Ascending aorta (tissue), 2 donors: ENCODE measurements at places on chromosomes 12 and 14.

- DNase-seq = no peak
- no peak overlapping the region for H3K4me3 ChIP-seq
- no peaks in the 10 kb centered on the region for H3K4me1 ChIP-seq
- H3K36me3 ChIP-seq = no peaks in the 10 kb centered on the region
- H3K27ac ChIP-seq = peak overlapping the region; percentile 6
Observed at GRCh38 chr12:10097521-10097920, 1.3 kb downstream of the CLEC1A start.

DNA sequence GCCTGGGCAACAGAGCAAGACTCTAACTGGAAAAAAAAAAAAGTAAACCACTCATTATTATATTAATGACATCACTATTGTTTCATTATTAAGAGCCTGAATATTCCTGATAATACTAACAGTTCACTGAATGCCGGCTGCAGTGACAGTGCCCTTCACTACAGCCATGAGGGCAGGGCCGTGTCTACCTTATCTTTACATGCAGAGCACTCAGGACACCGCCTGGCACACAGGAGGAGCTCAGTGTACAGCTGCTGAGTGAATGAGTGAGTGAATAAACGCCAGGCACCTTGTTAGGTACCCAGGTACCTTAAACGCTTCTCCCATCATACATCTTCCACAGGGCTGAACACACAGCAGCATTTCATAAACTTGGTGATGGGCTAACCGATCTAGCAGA is 23.2 kb downstream of the ZFYVE1 start:
- no peak for DNase-seq
- no peak overlapping the region for H3K27ac ChIP-seq
- no peaks in the 10 kb centered on the region for H3K27me3 ChIP-seq
- peaks cover 16% of the 10 kb centered on the region for H3K36me3 ChIP-seq

DNA sequence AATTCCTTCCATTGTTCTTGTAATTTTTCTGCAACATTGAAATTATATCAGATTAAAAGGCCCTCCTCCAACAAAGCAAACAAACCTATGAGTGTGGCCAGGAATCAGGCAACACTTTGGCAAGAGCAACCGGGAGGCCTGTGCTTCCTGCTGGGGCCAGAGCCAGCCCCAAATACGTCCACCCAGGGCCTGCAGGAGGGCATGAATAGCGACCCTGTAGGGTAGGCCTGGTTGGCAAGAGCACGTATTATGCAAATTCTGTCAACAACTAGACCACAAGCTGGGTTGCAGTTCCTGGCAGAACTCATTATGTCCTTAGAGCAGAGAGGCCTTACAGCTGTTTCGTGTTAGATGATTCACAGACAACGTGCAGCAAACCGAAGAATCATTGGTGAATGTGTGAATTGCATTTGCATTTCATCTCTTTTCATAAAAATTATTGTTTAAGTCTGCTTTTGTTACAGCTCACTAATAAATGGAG is 26.9 kb upstream of the LGALS3 start:
- peak overlapping the region; percentile 84 for H3K27ac ChIP-seq
- no peaks in the 10 kb centered on the region for H3K36me3 ChIP-seq
- H3K27me3 ChIP-seq = no peaks in the 10 kb centered on the region
- DNase-seq = peak; percentile 86
- H3K4me3 ChIP-seq = no peak overlapping the region

DNA sequence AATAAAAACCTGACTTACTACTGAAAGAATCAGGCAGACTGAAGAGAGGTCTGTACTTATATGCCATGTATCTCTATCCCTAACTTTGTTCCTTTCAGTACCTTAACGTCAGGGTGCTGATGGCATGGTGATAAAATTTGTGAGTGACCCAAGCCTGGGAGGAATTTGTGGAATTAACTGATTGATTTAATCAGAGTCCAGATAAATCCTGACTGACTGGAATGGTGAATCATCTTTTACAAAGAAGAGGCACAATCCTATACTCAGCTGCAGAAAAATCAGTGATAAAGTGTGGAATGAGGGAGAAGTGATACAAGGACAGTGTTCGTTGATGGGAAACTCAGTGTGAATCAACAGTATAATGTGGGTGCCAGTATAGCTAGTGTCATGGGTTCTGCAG is 3.7 kb downstream of the TDG start:
- H3K4me1 ChIP-seq = peaks cover 43% of the 10 kb centered on the region
- H3K36me3 ChIP-seq = no peaks in the 10 kb centered on the region
- H3K4me3 ChIP-seq = no peak overlapping the region

DNA sequence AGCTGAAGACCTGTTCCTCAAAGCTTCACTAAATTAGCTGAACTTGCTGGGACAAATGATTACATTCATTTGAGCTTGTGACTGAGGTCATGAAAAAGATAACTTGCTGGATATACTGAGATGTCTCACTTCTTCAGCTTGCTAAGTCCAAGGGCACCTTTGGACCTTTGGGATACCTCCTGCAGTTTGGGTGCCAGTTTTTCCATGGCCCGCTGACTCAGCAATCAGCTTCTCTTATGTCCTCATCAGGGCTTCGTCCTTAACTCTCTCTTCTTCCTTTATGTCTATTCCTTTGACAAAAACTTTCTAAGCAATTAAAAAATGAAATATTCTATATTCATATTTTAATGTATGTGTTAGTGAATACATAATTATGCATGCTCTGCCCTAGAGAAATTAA is 45.6 kb downstream of the OVCH1 start:
- no peaks in the 10 kb centered on the region for H3K27me3 ChIP-seq
- DNase-seq = no peak
- no peaks in the 10 kb centered on the region for H3K4me1 ChIP-seq
- no peaks in the 10 kb centered on the region for H3K36me3 ChIP-seq
- no peak overlapping the region for H3K27ac ChIP-seq

- H3K4me1 ChIP-seq = no peaks in the 10 kb centered on the region
- H3K27ac ChIP-seq = no peak overlapping the region
- H3K36me3 ChIP-seq = no peaks in the 10 kb centered on the region
- no peaks in the 10 kb centered on the region for H3K27me3 ChIP-seq
Observed at GRCh38 chr12:79019672-79020071, 155.1 kb downstream of the SYT1 start.

DNA sequence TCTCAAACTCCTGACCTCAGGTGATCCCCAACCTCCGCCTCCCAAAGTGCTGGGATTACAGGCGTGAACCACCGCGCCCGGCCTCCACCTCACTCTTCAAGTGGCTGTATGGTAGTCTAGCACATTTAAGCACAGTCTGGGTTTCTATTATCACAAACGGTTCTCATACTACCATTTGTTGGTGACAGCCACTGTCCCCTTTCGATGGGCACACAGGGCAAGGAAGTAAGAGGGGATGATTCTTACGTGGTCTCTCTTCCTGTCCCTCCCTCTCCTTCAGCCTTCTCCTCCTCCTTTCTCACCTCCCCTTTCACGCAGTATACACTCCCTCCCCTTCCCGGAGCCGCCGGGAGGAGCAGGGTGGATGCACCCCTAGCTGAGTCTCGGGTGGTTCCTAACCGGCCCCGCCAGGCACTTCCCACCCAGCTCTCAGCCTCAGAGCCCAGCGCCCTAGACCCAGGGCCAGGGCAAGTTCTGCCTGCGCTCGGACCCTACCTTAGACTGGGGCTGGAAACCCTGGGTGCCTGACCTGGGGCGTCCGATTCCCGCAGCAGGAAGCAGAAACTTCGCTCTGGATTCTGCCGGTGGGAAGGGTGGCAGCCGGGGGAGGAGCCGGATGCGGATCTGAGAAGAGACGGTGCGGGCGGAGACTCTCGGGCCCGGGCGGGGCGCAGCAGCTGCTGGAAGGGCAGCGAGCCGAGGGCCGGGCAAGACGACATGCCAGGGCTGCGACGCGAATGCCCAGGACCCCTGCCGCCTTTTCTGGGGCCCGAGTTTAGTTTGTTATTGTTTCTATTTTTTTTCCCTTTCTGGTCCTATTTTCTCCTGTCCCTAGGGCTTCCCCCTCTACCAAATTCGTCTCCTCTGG is at the start of gene TEP1:
Gene TEP1 (minus strand): TSS at position 626 of the 868 bp plus-strand sequence. CDS start 5,062 bp downstream, outside the sequence.
- H3K27me3 ChIP-seq = no peaks in the 10 kb centered on the region
- peak within 1 kb of the TSS; percentile 97 for H3K27ac ChIP-seq
- H3K4me3 ChIP-seq = peak within 1 kb of the TSS; percentile 88
- no peaks in the 10 kb centered on the region for H3K4me1 ChIP-seq
- DNase-seq = peak; percentile 95

- DNase-seq = no peak
- no peaks in the 10 kb centered on the region for H3K36me3 ChIP-seq
- no peaks in the 10 kb centered on the region for H3K27me3 ChIP-seq
- no peak overlapping the region for H3K27ac ChIP-seq
- H3K4me1 ChIP-seq = no peaks in the 10 kb centered on the region
Observed at GRCh38 chr12:71125949-71126348, 31.9 kb downstream of the TSPAN8 start.

DNA sequence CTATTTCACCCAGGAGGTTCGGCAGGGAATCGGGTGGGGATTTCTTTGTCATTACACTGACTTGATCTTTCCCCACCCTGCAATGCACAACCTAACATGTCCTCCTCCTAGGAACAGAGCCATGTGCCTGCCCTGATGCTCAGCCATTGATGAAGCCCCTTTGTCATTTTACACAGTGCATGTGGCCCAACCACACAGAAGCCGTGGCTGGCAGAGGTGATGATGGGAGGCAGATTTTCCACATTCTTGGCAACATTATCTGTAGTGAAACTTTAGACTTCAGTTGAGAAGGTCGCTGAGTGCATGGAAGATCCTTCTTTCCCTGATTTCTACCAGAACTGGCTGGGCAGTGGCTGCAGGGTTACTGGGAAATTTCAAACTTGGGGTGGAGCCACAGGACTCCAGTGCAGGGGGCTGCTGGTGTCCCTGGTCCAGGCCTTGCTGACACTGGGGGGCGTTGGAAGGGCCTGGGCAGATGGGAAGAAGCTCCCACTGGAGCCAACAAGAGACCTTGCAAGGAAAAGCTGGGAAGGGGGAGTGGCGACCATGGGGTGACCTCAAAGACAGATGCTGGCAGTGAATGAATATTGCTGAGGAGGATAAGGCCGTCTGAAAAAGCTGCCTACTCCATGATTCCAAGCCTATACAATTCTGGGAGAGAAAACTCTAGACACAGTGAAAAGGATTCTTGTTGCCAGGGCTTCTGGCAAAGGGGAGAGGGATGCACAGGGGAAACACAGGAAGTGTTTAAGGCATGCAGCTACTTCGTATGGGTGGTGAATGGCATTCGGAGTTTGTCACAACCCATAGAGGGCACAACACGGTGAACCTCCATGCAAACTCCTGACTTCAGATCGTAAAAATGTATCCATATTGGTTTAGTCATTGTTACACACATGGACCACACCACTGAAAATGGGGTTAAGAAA is 41.8 kb upstream of the P2RX7 start:
- no peaks in the 10 kb centered on the region for H3K27me3 ChIP-seq
- H3K4me3 ChIP-seq = no peak overlapping the region
- H3K4me1 ChIP-seq = no peaks in the 10 kb centered on the region
- H3K27ac ChIP-seq = no peak overlapping the region

DNA sequence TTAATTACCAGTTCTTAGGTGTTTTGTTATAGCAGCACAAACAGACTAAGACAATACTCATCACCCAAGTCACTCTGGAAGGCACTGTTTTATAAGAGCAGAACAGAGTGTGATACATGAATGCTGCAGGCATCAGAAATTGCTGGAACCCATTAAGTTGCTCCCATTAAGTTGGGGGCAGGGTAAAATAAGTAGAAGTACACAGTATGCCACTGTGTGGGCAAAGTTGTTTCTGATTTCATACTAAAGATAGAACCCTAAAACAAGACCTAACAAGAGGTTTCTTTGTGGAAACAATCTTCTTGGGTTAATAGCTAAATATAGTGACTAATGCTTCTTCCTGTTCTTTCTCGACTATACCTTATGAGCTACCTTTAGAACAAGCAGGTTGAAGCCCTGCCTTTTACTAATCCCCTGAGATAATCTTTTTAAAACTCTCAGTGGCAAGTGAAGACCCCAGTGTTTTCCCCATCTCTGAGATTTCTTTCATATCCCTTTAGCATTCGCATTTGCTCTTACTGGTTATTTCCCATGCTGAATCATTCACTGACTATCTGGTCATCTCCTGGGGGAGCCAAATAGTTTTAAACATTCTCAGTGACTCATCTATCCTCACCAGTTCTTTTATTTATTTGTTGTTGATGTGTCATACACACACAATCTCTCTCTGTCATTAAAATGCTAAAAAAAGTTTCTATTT is 52.3 kb downstream of the SOCS2 start:
- no peak overlapping the region for H3K27ac ChIP-seq
- no peaks in the 10 kb centered on the region for H3K36me3 ChIP-seq
- peaks cover 8% of the 10 kb centered on the region for H3K4me1 ChIP-seq
- no peak for DNase-seq

- H3K4me1 ChIP-seq = no peaks in the 10 kb centered on the region
- no peak overlapping the region for H3K4me3 ChIP-seq
- no peaks in the 10 kb centered on the region for H3K36me3 ChIP-seq
- no peak for DNase-seq
- H3K27ac ChIP-seq = no peak overlapping the region
Observed at GRCh38 chr14:100058777-100059437, 6.3 kb upstream of the EVL start.

DNA sequence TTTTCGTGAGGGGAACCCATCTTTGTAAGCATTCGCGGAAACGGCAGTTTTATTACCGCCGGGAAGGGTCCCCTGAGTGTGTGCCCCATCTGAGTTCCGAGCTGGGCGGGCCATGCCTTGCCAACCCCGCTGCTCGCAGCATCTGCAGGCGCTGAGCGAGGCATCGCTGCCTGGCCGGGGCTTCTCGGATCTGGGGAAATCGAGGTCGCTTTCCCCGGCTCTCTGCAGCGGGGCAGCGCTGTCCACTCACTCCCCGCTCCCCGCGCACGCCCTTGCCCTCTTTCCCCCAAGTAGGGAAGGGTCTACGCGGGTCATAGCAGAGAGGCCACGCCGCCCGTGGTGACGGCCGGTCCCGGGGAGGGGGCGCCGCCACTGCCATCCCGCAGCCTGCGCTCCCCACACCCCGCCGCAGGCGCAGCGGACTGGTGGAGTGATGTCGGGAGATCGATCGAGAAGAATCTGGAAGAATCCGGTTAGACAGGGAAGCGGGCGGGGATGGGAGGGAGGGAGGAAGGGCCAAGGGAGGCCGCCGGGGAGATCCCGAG is 507 bp upstream of the FKBP4 start:
- peaks cover 19% of the 10 kb centered on the region for H3K4me1 ChIP-seq
- peak overlapping the region; percentile 82 for H3K4me3 ChIP-seq
- no peak for DNase-seq
- no peaks in the 10 kb centered on the region for H3K27me3 ChIP-seq
- H3K27ac ChIP-seq = peak overlapping the region; percentile 56

DNA sequence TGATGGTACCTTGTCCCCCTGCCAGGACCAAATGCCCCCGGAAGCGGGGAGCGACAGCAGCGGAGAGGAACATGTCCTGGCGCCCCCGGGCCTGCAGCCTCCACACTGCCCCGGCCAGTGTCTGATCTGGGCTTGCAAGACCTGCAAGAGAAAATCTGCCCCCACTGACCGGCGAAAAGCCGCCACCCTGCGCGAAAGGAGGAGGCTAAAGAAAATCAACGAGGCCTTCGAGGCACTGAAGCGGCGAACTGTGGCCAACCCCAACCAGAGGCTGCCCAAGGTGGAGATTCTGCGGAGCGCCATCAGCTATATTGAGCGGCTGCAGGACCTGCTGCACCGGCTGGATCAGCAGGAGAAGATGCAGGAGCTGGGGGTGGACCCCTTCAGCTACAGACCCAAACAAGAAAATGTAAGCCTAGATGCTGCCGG is 410 bp downstream of the MYF6 start:
- H3K36me3 ChIP-seq = no peaks in the 10 kb centered on the region
- DNase-seq = no peak
- H3K4me3 ChIP-seq = no peak overlapping the region
- no peaks in the 10 kb centered on the region for H3K27me3 ChIP-seq

- no peak overlapping the region for H3K27ac ChIP-seq
- no peak for DNase-seq
- H3K4me3 ChIP-seq = no peak overlapping the region
- no peaks in the 10 kb centered on the region for H3K36me3 ChIP-seq
Observed at GRCh38 chr12:59761542-59761941, 165.7 kb downstream of the SLC16A7 start.
